ENCODE measurements at places on chromosomes 1 and 21.

DNA sequence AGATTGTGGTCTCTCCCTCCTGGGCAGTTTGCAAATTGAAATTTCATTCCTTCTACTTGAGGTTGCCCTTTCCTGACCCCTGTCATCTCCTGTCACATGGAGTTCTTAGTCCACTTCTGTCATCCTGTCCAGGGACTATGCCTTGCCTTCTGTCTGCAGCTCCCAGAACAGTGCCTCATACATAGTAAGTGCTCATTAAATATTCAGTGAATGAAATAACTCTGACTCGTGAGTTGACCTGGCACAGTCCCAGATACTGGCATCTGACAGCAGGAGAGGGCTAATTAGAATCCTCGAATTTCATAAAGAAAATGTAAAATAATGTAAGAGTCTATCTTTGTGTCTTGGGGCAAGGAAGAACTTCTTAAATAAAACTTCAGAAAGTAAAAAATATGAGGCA lies 50.8 kb downstream of the CNIH3 start:
- DNase-seq = no peak

DNA sequence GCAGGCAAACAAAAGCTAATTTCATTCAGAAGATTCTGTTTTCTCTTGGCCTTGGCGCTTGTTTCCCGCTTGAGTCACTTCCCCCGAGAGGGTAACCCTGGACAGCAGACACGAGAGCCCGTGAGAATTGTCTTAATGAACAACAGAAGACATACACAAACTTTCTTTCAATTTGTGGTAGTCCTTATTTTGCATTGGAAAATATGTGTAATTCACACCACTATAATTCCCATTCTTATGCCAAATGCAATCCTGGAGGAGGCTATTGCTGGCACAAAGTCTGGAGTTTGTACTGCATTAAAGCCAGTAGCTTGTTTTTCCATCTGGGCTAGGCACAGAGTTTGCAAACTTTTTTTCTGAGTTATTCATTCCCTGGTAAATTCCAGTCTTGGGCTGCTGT lies 109.8 kb upstream of the IVNS1ABP start:
- DNase-seq = no peak

- no peak for DNase-seq
These were observed 234.9 kb downstream of the TNR start for GRCh38 chr1:175508320-175509110.

DNA sequence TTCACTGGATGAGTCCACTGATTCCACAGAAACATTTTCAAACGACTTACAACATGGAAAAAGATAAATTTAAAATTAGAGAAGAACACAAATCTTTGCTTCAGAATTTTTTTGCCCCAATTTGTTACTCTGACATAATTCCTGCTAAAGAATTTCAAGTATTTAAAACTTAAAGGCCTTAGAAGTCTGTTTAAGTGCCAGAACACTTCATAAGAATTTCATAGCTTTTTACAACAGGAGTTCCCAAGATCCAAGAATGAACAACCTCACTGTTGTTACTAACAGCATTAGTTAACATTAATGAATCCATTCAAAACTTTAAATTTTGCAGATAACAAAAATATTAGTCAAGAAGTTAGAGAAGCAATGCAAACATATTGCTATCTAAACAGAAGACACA lies 31.7 kb downstream of the ARHGAP29 start:
- no peak for DNase-seq

DNA sequence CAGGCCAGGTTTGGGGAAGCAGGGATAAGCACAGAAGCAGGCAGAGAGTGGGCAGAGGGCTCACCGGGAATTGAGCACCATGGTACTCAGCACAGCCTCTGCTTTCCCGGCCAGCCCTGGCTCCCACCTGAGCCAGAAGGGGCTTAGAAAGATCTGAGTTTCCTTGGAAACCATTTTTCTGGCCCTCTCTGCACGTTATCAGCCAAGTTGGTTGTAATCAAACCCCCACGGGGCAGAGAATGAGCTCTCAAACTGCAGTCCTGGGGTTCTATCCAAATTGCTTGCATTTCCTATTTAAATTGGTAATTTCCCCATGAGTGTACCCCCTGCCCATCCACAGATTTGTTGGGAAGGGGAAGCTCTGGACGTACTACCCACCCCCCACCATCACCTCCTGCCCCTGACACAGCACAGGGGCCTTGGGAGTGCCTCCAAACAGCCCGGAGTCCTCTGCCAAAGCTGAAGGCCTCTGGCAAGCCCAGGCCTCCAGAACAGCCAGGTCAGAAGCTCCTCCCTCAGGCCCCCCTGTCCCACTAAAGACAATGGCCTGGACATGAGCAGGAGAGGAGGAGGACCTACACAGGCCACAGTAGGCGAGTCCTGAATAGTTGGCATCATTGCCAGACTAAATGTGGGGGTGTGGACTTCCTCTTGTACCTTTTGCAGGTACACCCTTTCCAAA lies 42.7 kb upstream of the GJB5 start:
- no peak for DNase-seq

DNA sequence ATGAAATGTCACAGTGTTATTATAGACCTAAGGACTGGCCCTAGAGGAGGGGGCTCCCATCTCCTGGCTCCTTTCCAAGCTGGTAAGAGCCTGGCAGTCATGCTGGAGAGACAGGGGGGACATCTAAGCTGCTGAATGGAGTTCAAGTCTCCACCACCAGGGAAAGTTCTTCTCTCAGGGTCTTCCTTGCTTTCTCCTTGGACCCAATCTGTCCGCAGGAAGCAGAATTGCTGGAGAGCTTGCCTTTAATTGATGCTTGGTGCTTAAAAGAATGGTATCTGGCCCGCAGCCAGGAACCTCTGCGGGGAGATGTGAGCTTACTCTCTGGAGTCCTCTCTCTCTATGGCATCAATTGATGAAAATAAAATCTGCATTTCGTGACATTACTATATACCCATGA lies 25.1 kb downstream of the IRF2BP2 start:
- no peak for DNase-seq

DNA sequence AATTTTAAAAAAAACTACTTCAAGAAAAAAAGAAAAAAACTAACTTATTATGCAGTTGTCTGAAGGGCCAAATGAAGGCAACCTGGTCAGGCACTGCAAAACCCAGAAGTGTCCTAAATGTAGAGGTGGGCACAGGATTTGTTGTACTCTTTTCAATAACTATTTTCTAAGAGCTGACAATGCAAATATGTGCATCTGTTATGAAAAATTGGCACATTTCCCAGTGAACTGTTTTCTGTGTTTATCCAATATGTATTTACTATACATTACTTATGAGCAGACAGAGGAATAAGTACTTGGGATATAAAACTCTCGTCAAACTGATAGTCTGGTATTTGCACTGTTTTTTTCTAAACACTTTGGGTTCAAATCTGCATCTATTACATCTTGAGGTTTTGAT lies 188.0 kb upstream of the C21orf91 start:
- no peak for DNase-seq

- DNase-seq = no peak
These were observed 102.2 kb upstream of the JUN start for GRCh38 chr1:58885998-58886397.

DNA sequence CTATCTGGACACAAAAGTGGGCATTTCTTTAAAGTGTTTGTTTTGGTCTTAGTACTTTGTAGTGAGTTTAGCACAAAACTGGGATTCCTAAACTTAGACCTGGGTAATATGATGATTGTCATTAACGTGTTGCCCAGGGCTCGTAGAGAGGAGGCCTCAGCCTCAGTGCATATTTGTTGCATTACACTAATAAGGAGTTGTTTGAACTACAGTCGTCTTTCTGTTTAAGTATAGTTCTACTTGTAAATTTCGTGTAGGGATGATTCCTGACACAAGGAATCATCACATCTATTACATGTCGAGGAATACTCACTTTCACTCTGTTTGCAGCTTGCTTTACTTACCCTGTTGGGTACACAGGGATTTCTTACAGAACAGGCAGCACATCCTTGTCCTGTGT lies 85.0 kb downstream of the PRDM2 start:
- no peak for DNase-seq

DNA sequence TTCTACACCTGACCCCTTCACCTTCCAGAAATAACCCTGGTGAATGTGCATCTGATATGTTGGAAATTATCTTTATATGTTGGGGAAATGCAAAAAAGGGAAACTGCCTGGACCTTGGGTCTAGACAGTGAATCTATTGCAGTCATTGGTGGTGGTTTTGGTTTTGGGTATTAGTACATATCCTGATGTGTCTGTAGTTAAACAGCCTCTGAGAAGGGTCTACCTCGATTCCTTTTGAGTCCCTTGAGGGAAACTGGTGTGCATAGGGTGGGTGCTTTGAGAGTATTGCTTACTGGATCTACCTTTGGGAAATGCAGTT lies 127.3 kb upstream of the KIAA0040 start:
- DNase-seq = no peak

DNA sequence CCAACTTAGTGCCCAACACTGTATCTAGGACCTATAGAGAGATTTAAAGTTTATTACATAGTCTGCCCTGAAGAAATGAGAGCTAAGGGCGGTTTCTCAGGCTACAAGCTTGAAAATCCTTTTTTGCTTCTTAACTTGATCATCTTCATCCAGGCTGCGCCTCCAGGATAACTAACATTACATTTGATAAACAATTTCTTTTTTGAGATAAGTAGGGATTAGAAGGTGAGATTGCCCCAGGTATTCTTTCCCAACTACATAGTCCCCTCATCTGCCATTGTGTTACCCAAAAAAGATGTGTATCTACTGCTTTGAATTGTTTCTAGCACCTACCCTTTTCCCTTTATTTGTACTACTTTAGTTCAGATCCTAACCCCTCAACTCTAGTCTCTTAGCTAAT lies 25.4 kb downstream of the NUF2 start:
- no peak for DNase-seq

GRCh38 chr1:77687519-77687906 lies 5.1 kb upstream of the ZZZ3 start:
- DNase-seq = peak; percentile 20

- no peak for DNase-seq
These were observed 13.6 kb downstream of the LRRC42 start for GRCh38 chr1:53959664-53960250.

- DNase-seq = no peak
These were observed 12.0 kb downstream of the DUSP10 start for GRCh38 chr1:221729771-221730330.

All from activated CD4-positive, alpha-beta T cell treated with anti-CD3 and anti-CD28 coated beads, Interleukin-2, amount 50 U/mL, for 48 hours (primary cell).